ENCODE measurements at places on chromosomes 7 and 10. TPM values are rescaled to one million over a fixed set of nuclear protein-coding genes. Genes with fewer than 3 reads are reported as not detected.

DNA sequence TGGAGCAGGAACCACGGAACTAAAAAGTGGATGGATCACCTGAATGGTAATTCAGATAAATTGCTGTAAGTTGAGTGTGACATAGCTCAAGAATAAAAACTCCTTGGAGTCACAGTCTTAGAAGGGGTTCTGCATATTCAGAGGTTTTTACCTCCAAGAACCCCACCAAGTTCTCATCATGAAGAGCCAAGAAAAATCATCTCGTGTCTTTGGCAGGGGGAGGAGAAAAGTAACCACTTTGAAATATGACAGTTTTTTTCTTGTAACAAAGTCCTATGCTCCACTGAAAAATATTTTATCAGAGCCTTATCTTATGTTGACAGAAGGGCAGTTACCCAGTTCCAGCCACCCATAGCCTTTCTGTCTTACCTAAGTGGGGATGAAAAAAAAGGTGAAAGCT lies 38.2 kb upstream of the MBL2 start:
- no peak for DNase-seq

DNA sequence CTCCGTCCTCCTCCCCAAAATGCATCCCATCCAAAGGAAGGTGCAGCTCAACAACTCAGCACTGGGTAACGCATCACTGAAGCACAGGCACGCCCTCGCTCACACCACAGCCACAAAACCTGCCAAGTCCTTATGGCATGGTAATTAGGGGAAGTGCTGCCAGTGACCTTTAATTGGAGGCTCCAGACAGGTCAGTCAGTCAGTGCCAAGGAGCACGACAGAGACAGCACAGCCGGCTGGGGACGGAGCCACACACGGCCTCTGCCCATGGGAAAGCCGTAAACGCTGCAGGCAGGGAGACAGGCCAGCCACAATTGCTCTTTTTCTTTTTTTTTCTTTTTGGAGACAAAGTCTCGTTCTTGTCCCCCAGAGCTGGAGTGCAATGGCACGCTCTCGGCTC lies 146.5 kb downstream of the MAD1L1 start:
- DNase-seq: no peak

- DNase-seq: peak; percentile 83
Measured at GRCh38 chr10:30359373-30360206, 10.5 kb upstream of the MTPAP start.

DNA sequence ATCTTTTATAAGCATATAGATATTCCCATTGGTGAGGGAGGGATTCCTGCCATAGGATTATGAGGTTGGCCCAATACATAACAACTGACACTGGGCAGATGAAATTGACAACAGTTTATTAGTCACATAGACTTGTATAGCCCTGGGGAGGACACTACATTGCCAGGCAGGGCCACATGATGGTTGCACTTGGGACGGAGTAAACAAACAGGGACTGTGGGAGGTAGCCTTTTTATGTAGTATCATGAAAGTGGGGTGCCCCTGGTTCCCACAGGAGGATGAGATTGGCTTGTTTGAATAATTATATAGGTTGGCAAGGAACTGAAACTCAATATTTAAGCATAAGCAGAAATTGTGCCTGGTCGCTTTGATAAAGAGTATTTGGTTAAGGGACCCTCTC lies 23.5 kb downstream of the TRIM24 start:
- DNase-seq: no peak

GIMAP6 gene
- 33.5 TPM for total RNA-seq
